ENCODE measurements at places on chromosomes 16 and 17.

GRCh38 chr17:78923660-78924453 is 1.3 kb downstream of the TIMP2 start:
- peak; percentile 45 for DNase-seq

DNA sequence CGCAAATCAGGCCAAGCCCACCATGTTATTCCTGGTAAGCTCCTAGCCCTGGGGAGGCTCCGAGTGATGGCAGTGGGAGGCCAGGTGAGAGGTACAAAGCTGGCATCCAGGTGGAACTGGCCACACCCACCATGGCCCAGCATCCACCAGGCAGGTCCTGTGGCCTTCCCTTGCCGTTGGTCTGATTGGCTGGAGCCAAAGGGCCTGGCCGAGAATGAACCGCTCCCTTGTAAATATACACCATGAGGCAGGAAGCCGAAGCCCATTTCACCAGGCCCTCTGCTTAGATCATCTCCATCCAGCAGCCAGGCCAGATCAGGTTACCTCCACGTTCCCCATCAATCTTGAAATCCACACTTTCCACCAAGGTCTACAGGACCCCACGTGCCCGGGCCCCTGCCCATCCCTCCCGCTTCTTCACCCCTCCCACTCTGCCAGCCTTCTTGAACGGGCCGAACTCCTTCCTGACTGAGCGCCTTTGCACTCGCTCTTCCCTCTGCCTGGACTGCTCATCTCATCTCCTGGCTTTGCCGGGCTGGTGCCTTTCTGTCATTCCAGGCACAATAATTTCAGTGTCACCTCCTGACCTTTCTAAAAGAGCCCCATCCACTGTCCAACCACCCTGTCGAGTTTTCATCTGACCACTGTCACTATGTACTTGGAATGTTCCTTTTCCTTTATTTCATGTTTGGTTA is 5.8 kb downstream of the SOCS1 start:
- DNase-seq: no peak

- DNase-seq: no peak
Measured at GRCh38 chr16:78278056-78278450, 178.6 kb downstream of the WWOX start.

GRCh38 chr17:17060001-17060922 is 18.0 kb downstream of the MPRIP start:
- no peak for DNase-seq

- DNase-seq: no peak
Measured at GRCh38 chr17:30323895-30324319, 9.9 kb downstream of the TMIGD1 start.

DNA sequence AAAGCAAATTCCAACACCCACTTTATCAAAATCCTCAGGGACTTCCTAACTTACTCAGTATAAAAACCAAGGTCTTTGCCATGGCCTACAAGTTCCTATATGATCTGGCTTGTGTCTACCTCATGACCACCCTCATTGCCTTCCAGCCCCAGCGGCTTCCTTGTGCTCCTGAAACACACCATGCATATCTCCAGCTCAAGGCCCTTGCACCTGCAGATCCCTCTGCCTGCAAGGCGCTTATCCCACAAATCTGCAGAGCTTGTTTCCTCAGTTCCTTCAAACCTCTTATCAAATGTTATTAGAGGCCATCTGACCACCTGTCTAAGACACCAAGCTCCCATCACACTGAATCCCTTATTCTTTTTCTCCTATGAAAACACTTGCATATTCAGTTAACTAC is 2.6 kb downstream of the BBS2 start:
- DNase-seq: no peak

DNA sequence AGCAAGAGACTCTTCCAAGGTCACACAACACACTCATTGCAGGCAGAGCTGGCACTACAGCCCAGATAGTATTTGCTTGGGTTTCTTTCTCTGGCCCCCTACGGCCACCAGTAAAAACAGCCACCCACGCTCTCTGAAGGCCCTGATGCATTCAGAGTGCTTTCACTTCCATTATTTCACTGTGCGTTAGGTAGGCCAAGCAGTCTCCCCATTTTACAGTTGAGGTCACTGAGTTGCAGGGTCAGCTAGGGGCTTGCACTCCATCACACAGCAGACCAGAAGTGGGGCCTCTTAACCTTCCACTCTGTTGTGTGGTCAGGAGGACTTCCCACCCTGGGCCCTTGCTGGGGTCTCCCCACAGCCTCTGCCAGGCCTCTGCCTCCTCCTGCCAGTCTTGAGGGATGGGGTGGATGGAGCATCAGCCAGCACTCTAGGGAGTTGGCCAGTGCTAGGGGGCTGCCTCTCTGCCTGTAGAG is 2.5 kb downstream of the TBX21 start:
- DNase-seq: peak; percentile 8

- no peak for DNase-seq
Measured at GRCh38 chr17:79613195-79613772, 2.4 kb upstream of the RBFOX3 start.

GRCh38 chr17:60156746-60157145 is 7.0 kb downstream of the CA4 start:
- no peak for DNase-seq

GRCh38 chr17:31475378-31476162 is 84.1 kb downstream of the RAB11FIP4 start:
- no peak for DNase-seq

- peak; percentile 61 for DNase-seq
Measured at GRCh38 chr16:56610017-56610608, 1.7 kb downstream of the MT2A start.

- no peak for DNase-seq
Measured at GRCh38 chr17:12756786-12757185, 32.5 kb upstream of the ARHGAP44 start.

DNA sequence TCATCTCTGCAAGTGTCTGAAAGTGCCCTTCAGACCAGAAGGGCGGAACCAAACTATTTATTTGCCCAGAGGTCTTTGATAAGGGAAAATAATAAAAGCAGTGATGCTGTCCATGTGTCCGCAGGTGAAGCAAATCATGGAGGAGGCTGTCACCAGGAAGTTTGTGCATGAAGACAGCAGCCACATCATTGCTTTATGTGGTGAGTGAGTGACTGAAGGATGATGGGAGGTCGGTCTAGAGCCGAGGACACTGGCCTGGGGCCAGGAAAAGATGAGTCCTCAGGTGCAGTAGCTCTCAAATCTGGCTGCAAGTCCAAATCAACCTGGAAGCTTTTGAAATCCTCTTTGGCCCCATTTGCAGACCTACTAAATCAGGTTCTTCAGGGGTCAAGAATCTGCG is 6.1 kb downstream of the SGSM2 start:
- DNase-seq: no peak

- DNase-seq: no peak
Measured at GRCh38 chr16:10868596-10869469, 8.2 kb upstream of the CIITA start.

- DNase-seq: no peak
Measured at GRCh38 chr17:11506635-11507034, 91.6 kb upstream of the DNAH9 start.

GRCh38 chr16:11224096-11224893 is 31.7 kb downstream of the SOCS1 start:
- DNase-seq: peak; percentile 24

DNA sequence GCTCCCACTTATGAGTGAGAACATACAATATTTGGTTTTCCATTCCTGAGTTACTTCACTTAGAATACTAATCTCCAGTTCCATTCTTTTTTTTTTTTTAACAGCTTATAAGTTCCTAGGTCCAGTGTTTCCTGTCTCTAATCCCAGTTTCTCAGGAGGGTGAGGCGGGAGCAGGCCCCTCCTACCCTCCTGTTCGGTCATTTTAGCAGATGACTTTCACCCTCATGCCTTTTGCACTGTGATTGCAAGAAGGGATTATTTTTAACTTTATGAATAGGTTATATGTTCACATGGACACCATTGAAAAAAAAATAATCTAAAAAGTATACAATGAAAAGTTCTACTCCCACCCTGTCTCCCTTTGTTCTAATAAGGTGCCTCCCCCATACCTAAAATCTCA is 47.6 kb downstream of the CDH1 start:
- no peak for DNase-seq

DNA sequence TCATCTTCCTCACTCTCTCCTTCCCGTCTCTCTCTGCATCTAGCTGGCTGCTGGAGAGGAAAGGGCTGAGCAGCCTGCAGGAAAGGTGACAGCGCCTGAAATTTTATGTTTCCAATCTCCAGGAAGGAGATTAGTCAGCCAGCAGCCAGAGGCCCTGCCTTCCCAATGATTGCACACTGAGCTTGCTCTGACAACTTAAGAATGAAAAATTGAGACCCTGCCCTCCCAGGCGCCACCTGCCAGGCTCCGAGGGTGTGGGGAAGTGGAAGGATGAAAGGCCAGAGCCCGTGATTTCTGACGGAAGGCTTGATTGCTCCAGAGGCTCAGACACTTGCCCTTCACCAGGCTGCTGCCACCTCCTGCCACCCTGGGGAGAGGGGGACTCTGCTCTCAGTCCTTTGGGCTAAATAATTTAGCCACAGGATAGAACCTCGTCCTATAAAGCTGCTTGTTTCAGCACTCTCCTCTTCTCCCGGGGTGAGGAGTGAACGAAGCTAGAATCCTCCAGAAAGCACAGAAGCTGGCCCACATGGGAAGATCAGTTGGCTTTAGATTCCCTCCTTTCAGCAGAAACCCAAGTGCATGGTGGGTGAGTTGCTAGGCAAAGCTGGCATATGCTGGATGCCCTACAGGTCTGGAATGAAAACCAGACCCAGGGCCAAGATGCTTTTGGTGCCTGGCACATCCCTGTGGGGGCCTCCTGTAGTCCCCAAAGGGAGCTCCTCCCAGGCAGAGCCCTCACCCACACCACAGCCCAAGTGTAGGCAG is 33.5 kb downstream of the GRIN2C start:
- DNase-seq: no peak

- peak; percentile 21 for DNase-seq
Measured at GRCh38 chr17:29115961-29116803, 64.0 kb downstream of the MYO18A start.

DNA sequence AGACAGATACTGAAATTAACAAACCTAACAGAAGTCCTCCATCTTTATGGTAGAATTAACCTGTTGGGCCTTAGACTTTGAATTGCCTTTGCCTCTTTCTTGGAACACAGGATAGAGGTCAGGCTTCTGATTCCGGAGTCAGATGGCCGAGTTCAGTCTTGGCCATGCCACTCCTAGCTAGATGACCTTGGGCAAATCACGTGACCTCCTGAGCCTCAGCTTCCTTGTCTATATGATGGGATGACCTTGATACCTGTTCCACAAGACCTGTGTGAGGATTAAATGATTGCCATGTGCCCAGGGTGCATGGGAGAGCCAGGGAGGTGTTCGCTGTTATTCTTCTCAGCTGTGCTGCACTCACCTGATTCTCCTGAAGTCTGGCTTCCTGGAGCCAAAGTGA is 161.4 kb downstream of the CMIP start:
- no peak for DNase-seq

DNA sequence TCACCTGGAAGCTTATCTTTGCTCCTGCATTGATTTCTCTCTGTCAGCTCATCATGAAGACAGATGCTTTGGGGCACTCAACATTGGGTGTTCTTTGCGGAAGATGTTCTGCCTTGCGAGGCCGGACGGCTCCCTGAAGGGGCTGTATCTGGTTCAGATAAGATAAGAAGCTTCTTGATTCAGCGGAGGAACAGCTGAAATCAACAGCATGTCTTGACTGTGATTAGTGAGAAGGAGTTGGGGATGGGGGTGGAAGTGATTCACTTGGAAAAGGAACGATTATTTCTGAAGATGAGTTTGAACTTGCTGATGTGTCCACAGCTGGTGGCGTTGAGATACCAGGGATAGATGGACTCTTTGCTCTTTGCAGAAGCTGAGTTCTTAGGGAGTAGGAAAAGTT is 126.9 kb upstream of the WSCD1 start:
- no peak for DNase-seq

DNA sequence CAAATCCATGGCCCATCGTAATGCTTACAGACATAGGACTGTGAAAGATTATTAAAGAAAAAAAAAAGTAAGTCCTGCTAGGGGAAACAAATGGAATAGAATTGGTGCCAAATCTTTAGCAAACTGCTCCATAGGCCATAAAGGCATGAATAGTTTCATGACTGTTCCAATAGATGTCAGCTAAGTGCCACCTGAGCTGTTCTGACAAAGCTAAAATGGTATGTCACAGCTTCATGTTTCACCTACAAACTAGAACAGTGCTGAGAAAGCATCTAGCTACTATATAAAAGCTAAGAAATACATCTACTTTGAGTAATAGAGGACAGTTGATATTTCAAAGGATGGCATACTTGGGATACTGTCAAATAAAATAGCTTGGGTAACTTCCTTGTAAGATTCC is 771.6 kb upstream of the CA10 start:
- no peak for DNase-seq

DNA sequence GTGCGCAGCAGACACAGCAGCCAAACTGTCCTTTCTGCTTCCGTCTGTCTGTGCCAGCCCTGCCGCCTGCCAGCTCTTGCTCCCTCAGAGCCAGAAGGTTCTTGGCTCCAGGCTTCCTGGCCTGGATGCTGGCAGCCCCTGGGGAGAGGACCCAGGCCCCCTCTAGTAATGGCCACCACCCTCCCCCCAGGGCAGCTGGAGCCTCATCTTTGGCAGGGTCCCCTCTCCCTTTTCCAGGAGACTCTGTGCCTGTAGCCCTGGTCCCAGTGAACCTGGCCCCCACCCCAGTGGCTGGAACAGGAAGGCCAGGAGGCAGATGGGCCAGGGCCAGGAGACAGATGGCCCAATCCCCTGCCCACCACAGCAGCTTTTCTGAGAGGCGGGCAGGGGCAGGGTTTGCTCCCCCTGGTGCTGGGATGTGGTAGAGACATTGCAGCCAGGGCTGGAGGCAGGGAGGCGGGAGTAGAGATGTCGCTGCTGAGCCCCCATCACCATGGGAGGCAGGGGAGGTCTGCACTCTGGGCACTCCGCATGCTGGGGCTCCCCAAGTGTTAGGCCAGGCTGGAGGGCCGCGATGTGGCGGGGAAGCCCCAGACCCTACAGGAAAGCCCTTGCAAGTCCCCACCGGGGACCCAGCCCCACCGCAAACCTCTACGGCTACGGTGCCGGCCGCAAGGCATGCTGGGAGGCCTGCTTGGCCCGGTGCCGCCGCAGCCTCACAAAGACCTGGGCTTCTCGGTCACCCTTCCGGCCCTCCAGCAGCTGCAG is 16.7 kb downstream of the UNC13D start:
- DNase-seq: peak; percentile 52

GRCh38 chr16:49362230-49362629 is 11.4 kb upstream of the C16orf78 start:
- DNase-seq: no peak

DNA sequence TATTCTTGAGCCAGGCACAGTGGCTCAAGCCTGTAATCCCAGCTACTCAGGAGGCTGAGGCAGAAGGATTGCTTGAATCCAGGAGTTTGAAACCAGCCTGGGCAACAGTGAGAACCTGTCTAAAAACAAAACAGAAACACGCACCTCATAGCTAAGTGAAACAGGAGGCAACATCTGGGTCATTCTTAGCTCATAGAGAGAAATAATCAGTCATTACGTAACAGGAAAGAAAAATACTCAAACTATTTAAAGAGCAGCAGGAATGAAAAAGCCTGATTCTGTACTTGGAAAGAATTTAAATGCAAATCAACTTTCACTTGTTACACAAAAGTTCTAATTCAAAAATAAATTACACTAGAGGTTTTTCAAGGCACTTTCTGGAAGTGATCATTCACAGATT is 17.2 kb downstream of the CHCT1 start:
- DNase-seq: no peak

GRCh38 chr16:87391324-87391949 is 699 bp upstream of the MAP1LC3B start:
- no peak for DNase-seq
